Kidney epithelial cell (primary cell): ENCODE measurements at places on chromosomes 6 and 20.

- DNase-seq: no peak
Observed at GRCh38 chr20:49523767-49524360, 41.4 kb upstream of the KCNB1 start.

GRCh38 chr6:159255434-159255951, 86.3 kb downstream of the FNDC1 start:
- DNase-seq: no peak

GRCh38 chr20:4247261-4247660, 231.9 kb upstream of the RNF24 start:
- no peak for DNase-seq

GRCh38 chr6:136491754-136492153, 58.5 kb downstream of the MAP7 start:
- no peak for DNase-seq

GRCh38 chr6:116475141-116475540, 14.0 kb downstream of the CALHM6 start:
- DNase-seq: no peak

DNA sequence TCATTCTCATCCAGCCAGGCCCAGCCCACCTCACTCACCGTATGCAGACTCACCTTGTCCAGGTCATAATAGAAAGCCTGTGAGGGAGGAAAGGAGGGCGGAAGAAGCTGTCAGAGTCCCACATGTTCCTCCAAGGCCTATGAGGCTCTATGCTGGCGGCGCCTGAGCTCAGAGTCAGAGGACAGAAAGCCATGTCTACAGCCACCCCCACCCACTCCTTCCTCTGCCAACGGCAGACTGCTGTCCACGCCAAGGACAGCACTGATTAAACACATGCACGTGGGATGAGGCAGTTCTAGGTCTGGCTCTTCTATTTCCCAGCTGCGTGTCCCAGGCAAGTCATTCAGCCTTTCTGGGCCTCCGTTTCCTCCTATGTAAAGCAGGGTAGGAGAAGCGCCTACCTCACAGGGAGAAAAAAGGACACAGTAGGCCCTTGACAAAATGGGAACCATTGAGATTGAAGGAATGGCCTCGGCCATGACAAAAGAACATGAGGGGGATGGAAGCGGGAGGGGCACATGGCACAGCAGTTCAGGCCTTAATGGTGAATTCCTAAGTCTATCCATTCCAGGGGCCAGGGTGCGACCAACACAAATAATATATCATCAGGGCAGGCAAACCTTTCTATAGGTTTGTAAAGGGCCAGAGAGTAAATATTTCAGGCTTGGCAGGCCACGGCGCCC, 80.1 kb downstream of the RIPOR3 start:
- DNase-seq: no peak
